Lung (tissue), 17 donors: ENCODE measurements at places on chromosomes 5 and 9. TPM values are rescaled to one million over a fixed set of nuclear protein-coding genes. Genes with fewer than 3 reads are reported as not detected.
A peak's percentile ranks its signal among the peaks of the same experiment; 100 is the strongest.

The RICTOR gene
- 31.1 TPM for total RNA-seq

The PCDHGA7 gene
- total RNA-seq: 2.9 TPM

The SLC27A4 gene
- 25.2 TPM for total RNA-seq

The PRUNE2 gene
- 18.1 TPM for total RNA-seq

The PCDHGA4 gene
- total RNA-seq: 7.0 TPM

The ITK gene
- 3.3 TPM for total RNA-seq

The NEUROG1 gene
- not detected for total RNA-seq

GRCh38 chr5:117588611-117589010 is 1014.0 kb upstream of the SEMA6A start:
- no peaks in the 10 kb centered on the region for H3K4me1 ChIP-seq
- DNase-seq: no peak
- H3K27ac ChIP-seq: no peak overlapping the region
- no peak overlapping the region for H3K4me3 ChIP-seq
- H3K27me3 ChIP-seq: no peaks in the 10 kb centered on the region

DNA sequence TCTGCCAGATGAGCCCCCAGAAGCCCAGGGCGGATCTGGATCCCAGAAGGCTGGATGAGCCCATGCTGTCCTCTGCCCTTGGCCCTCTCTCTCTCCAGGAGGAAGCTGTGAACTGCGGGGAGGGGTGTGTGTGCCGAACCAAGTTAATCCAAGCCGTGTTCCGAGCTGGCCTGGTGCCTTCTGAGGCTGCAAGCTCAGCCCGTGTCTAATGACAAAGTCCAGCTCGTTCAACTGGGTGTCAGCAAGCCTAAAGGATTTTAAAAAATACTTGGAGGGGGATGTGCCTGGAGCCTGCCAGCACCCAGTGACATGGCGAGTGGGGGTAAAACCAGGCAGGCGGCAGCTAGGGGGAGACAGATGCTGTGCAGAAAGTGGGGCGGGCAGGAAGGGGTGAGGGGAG is 8.0 kb downstream of the STC2 start:
- no peaks in the 10 kb centered on the region for H3K27me3 ChIP-seq
- no peak overlapping the region for H3K27ac ChIP-seq
- peaks cover 3% of the 10 kb centered on the region for H3K36me3 ChIP-seq
- H3K4me3 ChIP-seq: no peak overlapping the region
- peak; percentile 97 for DNase-seq

DNA sequence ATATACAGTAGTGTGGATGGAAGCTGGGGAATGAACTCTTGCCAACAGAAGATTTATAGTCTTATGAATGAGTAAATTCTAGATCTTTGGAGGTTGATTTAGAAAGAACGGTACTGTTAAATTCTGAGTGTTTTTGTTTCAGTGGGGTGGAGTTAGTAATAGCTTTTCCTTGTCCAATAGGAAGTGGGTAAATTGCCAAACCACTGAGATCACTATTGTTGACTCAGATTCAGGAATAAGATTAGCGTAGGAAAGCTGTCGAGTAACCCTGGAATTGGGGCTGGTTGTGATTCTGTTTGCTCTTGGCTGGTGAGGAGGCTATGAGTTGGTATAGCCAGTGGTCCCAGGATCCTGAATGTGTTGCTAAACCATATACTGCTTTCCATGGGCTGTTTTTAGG is 155.6 kb downstream of the ARHGAP26 start:
- H3K27me3 ChIP-seq: no peaks in the 10 kb centered on the region
- H3K4me1 ChIP-seq: peaks cover 14% of the 10 kb centered on the region
- no peak overlapping the region for H3K4me3 ChIP-seq
- H3K27ac ChIP-seq: peak overlapping the region; percentile 83
- DNase-seq: no peak

DNA sequence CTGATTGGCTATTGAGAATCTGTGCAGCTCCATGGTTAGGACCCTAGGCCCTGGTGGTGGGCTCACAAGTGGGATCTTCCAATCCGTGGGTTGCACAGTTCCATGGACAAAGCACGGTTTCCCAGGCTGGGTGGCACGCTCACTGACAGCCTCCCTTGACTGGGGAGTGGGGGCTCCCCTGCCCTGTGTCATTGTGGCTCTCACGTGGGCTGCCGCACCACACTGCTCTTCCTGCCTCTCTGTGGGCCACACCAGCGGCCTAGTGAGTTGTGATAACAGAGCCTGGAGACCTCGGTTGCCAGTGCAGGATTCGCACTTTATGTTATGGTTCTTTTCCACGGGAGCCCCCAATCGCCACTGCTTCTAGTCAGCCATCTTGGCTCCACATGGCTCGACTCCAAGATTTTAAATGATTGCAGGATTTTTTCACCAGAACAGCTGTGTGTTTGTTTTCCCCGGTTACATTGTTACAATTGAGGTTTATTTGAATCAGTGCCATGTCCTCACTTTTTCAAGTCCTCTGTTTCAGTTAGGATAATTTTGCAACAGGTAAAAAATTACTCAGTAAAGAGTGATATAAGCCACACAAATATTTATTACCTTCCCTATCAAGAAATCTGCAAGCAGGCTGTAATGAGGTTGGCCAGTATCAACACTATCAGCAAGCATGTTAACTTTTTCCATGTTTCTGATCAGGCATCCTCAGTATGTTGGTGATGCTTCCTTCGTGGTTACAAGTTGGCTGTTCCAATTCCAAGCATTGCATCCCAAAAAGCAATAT is 253.8 kb downstream of the ZNF608 start:
- DNase-seq: no peak
- H3K4me1 ChIP-seq: no peaks in the 10 kb centered on the region
- no peak overlapping the region for H3K4me3 ChIP-seq
- no peaks in the 10 kb centered on the region for H3K36me3 ChIP-seq

DNA sequence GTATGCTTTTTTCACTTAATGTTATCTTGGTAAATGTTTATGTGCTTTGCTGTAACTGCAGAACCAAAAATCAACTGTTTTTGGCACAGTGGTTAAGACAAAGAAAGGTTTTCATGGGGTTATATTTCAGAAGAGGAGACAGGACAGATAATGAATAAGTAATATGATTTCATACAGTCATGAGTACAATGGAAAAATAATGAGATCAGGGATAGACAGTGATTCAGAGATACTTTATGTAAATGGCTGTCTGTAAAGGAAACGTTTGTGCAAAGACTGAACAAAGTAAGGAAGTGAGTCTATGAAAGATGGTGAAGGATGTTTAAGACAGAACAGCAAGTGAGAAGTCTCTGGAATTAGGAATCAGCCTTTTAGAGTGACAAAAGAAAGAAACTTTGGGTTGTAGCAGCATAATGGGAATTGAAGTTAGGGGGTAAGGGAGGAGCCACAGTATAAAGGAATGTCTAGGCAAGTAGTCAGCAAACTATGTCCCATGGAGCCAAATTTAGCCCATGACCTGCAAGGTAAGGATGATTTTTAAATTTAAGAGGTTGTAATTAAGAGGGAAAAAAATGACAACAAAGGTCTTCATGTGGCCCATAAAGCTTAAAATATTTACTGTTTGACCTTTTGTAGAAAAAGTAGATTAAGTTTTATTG is 55.0 kb downstream of the TNPO1 start:
- H3K36me3 ChIP-seq: peaks cover 12% of the 10 kb centered on the region
- no peaks in the 10 kb centered on the region for H3K27me3 ChIP-seq
- H3K4me3 ChIP-seq: no peak overlapping the region
- H3K4me1 ChIP-seq: no peaks in the 10 kb centered on the region
- DNase-seq: no peak

DNA sequence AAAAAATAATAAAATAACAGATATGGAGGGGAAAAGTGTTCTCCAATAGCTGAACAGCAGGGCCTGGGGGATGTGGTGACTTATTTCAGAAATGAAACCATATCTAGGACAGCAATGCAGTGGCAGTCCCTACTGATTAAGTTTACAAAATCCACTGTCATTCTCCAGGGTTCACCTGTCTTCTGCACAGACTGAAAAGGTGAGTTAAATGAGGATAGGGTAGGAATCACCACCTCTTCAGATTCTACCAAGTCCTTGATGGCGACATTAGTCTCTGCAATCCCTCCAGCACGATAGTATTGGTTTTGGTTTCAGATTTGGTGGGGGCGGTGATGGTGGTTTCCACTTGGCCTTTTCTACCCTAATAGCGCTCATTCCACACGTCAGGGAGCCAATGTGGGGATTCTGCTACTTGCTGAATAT is 32.3 kb upstream of the NPM1 start:
- H3K27me3 ChIP-seq: no peaks in the 10 kb centered on the region
- no peaks in the 10 kb centered on the region for H3K36me3 ChIP-seq
- no peaks in the 10 kb centered on the region for H3K4me1 ChIP-seq
- H3K27ac ChIP-seq: no peak overlapping the region
- no peak for DNase-seq

- H3K27me3 ChIP-seq: no peaks in the 10 kb centered on the region
- H3K4me3 ChIP-seq: no peak overlapping the region
- H3K4me1 ChIP-seq: peaks cover 9% of the 10 kb centered on the region
- DNase-seq: no peak
- H3K27ac ChIP-seq: no peak overlapping the region
Measured at GRCh38 chr5:138334867-138335447, 3.1 kb upstream of the FAM53C start.

- H3K27ac ChIP-seq: no peak overlapping the region
- H3K4me1 ChIP-seq: no peaks in the 10 kb centered on the region
- no peaks in the 10 kb centered on the region for H3K36me3 ChIP-seq
- DNase-seq: no peak
Measured at GRCh38 chr5:58066557-58066956, 393.3 kb downstream of the PLK2 start.

DNA sequence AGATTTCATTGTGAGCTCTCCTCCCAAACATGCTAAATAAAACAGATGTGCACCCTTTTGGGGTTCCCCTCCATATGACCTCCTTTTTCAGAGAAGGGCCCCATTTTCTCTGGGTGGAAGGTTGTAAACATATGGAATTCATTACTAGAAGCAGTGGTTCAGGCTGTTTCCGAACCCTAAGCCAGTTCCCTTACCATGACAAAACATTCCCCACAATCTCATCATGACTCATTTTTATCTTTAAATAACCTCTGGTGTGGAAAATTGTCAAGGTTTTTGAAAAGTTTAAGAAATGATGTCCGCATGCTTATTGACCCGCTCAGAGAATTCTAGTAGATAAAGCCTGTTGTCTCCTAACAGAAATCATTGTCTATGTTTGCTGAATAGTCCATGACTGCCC is 127.3 kb upstream of the PIK3R1 start:
- no peaks in the 10 kb centered on the region for H3K27me3 ChIP-seq
- no peak overlapping the region for H3K4me3 ChIP-seq
- DNase-seq: no peak
- no peaks in the 10 kb centered on the region for H3K36me3 ChIP-seq
- H3K27ac ChIP-seq: no peak overlapping the region

DNA sequence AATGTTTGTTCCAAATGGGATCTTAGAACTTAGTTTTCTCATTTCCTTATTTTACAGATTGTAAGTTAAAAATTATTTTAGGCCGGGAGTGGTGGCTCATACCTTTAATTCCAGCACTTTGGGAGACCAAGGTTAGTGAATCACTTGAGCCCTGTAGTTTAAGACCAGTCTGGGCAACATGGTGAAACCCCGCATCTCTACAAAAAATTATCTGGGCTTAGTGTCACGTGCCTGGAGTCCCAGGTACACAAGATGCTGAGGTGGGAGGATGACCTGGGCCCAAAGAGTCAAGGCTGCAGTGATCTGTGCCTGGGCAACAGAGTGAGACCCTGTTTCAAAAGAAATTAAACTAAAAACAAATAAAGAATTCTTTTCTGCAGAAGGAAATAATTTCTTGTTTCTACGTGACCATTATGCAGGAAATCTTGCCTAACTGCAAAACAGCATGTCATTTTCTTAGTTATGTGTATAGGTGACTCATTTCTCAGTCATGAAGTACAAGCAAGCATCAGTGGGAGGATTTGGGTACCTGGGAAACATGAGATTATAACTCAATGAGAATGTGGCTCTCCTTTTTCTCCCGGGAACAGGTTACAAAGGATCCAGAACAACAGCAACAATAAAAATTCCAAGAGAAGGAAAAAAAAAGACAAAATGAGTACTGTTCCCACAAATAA is 375.1 kb upstream of the ST8SIA4 start:
- no peak overlapping the region for H3K4me3 ChIP-seq
- no peaks in the 10 kb centered on the region for H3K4me1 ChIP-seq
- DNase-seq: no peak

- H3K27ac ChIP-seq: no peak overlapping the region
- H3K27me3 ChIP-seq: no peaks in the 10 kb centered on the region
- no peak overlapping the region for H3K4me3 ChIP-seq
- no peaks in the 10 kb centered on the region for H3K4me1 ChIP-seq
- no peaks in the 10 kb centered on the region for H3K36me3 ChIP-seq
Measured at GRCh38 chr5:125541085-125541484, 794.6 kb upstream of the ZNF608 start.

- H3K4me3 ChIP-seq: no peak overlapping the region
- H3K4me1 ChIP-seq: no peaks in the 10 kb centered on the region
- H3K27me3 ChIP-seq: no peaks in the 10 kb centered on the region
- H3K36me3 ChIP-seq: peaks cover 16% of the 10 kb centered on the region
- peak; percentile 74 for DNase-seq
- no peak overlapping the region for H3K27ac ChIP-seq
Measured at GRCh38 chr9:83937861-83938455, 16.7 kb upstream of the KIF27 start.
